ENCODE measurements at places on chromosomes 13 and 19.
A peak's percentile ranks its signal among the peaks of the same experiment; 100 is the strongest.

GRCh38 chr19:1057176-1057855, 9.7 kb upstream of the ARHGAP45 start:
- DNase-seq: no peak

DNA sequence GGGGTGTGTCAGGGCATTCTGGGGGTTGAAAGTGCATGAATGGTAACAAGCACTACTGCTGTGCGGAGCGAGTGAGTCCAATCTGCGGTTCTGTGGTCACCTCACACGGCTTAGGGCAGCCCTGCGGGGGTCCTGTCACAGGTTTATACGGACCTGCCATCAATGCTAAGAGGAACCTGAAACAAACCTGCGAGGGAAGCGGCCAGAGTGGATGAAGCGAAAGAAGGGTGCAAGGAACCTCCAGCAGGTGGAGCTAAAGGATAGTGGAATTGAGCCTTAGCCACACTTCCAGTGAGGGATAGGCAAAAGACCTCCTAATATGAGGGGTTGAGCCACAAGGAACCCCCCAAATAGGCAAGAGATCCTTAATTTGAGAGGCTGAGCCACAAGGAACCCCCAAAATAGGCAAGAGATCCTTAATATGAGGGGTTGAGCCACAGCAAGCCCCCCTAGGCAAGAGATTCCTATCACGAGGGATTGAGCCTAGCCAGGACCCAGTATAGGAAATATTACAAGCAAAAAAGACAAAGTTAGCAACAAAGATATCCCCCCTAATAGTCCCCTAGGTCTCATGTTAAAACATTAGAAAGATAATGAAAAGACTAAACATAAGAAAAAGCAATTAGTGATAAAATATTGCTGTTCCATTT, 6.3 kb upstream of the ZNF69 start:
- peak; percentile 40 for DNase-seq

- DNase-seq: no peak
Observed at GRCh38 chr13:50708461-50708860, 135.0 kb downstream of the DLEU7 start.

DNA sequence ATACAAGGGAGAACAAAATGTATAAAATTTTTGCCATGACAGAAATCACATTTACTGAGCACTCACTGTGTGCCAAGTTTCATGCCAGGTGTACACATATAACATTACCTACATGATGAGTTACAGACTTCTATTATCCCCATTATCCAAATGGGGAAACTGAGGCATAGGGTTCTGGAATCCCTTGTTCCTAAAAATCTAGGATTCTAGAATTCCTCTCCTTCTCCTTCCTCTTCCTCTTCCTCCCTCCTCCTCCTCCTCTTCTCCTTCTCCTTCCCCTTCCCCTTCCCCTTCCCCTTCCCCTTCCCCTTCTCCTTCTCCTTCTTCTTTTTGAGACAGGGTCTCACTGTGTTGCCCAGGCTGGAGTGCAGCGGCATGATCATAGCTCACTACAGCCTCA, 14.2 kb upstream of the BCL3 start:
- DNase-seq: no peak

DNA sequence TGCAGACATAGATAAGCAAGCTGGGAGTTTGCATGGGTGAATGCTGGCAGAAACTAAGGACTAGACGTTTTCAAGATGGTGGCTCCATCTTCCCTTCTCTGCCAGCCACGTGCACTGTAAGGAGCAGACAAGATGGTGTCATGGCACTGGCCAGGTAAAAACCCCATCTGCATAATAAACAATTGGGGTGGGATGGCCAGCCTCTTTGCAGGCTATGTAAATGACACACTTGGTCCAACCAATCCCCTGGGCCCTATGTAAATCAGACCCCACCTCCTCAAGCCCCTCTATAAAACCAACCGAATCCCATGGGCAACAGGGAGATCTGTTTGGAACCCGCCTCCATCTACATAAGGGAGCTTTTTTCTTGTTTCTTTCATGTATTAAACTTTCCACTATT, 2.4 kb upstream of the OR7A5 start:
- no peak for DNase-seq

- no peak for DNase-seq
Observed at GRCh38 chr19:16420781-16421386, 50.9 kb downstream of the EPS15L1 start.

DNA sequence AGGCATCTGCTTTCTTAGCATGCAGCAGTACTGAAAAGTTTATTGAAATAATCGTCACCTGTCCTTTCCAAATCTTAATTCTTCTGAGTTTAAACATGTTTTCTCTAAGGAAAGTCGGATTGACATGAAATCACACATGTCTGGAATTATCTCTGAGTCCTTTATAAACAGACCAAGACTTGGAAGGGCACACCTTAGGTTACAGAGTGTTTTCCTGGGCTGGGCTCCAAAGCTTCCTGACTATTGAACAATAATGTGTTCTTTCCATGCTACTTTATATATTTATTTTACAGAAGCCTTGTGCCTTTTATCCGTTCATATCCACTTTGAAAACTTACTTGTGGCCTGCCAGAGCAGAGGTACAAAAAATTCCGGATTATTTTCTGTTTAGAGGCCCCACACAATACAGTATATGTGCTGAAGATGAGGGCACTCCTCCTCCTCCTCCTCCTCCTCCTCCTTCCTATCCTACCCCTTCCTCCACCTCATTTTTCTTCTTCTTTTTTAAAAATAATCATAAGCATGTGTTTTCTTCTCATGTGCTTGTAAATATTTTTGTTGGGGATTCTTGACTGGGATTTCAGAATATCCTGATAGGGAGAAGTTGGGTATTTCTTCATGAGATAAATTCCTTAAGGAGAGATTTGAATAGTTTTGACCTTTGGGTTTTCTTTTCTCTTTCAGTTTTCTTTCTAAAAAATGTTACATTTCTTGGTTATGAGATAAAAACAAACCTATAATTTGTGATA, 52.3 kb downstream of the LRCH1 start:
- no peak for DNase-seq

DNA sequence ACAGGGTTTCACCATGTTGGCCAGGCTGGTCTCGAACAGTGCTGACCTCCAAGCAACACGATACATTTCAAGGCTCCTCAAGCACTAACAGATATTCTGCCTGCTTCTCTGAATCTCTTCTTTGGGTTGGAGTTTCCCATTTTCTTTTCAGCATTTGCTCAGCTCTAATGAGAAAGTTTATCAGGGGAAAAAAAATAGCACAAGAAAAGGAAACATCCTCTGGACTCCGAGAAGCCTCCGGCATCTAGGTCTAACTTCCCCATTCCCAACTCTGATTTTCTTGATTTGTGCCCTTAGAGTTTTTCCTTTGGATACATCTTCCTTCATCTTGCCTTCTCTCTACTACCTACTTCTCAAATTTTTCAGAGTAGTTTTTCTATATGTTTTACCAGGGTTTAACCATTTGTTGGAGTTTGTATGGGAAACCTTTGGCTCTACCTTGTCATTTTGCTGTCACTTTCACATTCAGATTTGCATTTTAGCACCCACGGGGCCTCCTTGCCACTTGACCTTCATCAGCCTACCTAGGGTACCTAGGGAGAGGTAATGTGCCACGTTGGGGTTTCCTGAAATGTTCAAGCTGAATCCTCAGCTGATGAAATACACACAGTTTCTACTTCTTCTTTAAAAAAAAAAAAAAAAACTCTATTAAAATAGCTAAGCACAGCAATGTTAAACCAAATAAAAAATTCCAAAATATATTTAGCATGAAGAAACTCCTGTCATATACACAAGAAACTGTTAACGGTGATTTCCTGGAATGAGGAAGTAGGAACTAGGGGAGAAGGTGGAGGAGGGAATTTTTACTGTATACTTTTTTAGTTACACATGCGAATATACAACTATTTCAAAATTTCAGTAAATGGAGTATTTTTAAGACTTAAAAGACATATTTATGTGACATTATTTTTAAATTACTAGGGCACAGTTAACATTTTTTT, 5.1 kb upstream of the USP12 start:
- DNase-seq: no peak

DNA sequence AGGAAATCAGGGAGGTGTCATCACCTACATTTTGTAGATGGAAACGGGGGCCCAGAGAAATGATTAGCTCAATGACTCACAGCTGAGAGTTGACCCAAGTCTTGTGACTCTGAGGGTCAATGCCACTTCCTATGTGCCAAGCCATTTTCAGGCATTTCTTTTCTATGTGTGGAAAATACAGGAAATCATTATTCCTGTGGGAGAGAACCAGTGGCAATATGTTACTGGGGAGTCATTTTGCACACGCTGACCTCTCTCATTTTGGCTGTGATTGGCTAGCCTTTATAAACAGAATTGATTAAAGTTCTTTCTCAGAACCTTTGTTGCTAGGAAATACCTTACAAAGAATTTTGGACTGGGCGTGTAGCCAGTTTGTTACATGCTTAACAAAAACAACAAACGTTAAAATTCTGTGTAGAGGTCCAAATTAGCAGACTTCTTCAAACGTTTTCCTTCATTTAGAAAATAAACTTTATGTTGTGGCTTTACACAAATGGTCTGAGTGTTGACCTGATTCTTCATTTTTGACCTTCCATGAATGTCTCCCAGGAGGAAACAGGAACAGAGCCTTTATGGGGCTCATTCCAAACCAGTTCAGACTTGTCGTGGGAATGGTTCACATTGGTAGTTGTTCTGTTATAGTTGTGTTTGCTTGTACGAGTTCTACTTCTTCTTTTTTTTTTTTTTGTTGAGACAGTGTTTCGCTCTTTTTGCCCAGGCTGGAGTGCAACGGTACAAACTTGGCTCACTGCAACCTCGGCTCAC, 11.4 kb downstream of the PCCA start:
- no peak for DNase-seq

DNA sequence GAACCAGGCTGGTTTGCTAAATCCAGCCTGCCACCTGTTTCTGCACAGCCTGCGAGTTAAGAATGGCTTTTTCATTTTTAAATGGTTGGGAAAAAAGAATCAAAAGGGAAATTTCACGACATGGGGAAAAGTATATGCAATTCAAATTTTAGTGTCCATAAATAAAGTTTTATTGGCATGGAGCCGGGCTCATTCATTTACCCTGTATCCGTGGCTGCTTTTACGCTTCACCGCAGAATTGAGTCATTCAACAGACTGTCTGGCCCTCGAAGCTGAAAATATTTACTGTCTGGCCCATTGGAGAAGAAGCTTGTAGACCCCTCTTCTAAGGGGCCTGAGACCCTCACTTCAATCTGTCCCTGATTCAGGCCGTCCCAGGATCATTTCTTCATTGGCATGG, 26.1 kb downstream of the IER2 start:
- DNase-seq: no peak

- no peak for DNase-seq
Observed at GRCh38 chr13:100537951-100538462, 50.6 kb downstream of the GGACT start.

GRCh38 chr13:30892966-30893365, 13.1 kb upstream of the MEDAG start:
- DNase-seq: no peak

GRCh38 chr19:4057931-4058692, 8.6 kb downstream of the ZBTB7A start:
- DNase-seq: no peak

GRCh38 chr13:108176685-108177274, 38.6 kb downstream of the LIG4 start:
- no peak for DNase-seq

DNA sequence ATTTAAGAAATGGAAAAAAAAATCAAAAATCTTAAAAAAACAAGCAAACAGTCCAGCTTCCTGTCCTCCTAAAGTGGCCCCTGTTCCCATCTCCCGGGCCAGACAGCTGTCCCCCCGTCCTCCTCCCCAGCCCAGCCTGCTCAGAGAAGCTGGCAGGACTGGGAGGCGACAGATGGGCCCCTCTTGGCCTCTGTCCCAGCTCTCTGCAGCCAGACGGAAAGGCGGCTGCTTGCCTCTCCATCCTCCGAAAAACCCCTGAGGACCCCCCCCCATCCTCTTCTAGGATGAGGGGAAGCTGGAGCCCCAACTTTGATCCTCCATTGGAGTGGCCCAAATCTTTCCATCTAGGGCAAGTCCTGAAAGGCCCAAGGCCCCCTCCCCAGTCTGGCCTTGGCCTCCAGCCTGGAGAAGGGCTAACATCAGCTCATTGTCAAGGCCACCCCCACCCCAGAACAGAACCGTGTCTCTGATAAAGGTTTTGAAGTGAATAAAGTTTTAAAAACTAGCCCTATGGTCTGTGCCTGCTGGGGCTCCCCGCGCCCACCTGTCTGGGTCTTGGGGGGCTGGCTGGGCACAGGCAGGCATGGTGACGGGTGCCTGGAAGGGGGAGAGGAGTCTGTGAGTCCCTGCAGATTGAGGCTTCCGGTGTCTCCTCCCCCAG, 3.8 kb downstream of the GADD45GIP1 start:
- no peak for DNase-seq

DNA sequence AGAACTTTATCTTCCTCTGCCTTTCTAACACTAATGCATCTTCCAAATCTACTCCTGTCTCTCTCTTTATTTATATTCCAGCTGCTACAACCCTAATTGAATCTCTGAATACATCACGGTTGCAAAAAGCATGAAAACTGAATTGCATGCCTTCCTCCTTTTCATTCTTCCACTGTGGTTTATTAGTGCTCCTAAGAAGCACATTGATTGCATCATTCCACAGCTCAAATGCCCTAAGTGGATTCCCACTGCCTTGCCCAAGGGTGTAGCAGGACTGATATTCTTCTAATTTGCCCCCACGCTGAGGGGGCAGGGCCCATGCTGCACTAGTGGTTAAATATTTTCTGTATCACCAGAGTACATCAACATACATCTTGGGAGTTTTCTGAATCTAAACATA, 640.8 kb downstream of the EFNB2 start:
- DNase-seq: no peak

DNA sequence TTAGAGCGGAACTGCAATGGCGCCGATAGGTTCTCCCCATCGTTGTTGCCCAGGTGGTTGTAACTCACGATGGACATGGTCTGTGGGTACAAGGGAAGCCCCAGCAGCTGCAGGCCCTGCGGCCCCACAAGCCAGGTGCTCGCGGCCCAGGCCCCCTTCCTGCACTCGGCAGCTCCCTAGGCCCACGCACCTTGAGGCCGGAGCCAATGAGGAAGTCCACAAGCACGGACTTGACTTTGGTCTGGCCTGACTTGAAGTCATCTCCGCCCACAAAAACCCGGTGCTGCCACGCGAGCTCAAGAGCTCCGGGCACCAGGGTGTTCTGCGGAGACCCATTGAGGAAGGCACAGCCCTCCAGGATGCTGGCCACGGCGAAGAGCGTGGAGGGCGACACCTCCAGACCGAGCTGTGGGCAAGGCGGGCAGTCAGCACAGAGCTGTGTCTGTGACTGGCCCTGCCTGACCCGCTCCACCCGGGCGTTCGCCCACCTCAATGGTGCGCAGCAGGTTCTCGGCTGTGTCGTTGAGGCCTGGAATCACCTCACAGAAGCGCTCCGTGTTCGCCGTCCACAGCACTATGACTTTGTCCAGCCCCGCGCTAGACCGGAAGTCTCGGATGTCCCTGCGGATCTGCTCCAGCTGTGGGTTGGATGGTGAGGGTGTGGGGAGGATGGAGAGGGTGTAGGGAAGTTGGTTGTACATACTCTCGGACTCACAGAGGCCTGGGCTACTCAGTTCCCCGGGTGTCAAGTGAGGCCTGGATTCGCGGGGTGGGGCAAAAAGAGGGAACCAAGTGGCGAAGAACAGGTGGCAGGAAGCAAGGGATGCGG, 1.9 kb downstream of the ISYNA1 start:
- DNase-seq: no peak
